ENCODE measurements at places on chromosomes 3 and 15.

DNA sequence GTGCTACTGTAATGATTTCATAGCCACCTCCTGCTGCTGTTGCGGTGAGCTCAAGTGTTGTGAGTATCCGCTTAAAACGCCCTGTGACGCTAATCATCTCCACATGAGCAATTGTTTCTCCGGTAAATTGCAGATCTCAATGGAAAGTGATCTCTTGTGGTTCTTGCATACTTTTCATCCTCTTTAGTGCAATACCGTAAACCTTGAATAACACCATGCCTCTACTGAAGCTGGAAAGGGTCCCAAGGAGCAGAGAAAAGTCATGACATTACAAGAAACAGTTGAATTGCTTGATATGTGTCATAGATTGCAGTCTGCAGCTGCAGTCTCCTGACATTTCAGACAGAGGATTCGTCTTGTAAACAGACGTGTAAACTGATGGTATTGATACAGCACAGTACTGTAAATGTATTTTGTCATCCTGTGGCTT lies 6.0 kb upstream of the CEMIP start:
- no peak for DNase-seq

GRCh38 chr3:98445949-98446406 lies 17.0 kb upstream of the OR5K1 start:
- no peak for DNase-seq

- no peak for DNase-seq
Observed at GRCh38 chr3:168102735-168103410, 7.1 kb upstream of the GOLIM4 start.

- no peak for DNase-seq
Observed at GRCh38 chr3:100900671-100901335, 92.4 kb downstream of the ABI3BP start.

- no peak for DNase-seq
Observed at GRCh38 chr3:53842436-53843194, 3.6 kb downstream of the CHDH start.
